CD4-positive, alpha-beta T cell (primary cell): ENCODE measurements at places on chromosomes 12 and 14. TPM values are rescaled to one million over a fixed set of nuclear protein-coding genes. Genes with fewer than 3 reads are reported as not detected.

- H3K27ac ChIP-seq, result no peak overlapping the region
- H3K4me1 ChIP-seq, result no peaks in the 10 kb centered on the region
- no peaks in the 10 kb centered on the region for H3K27me3 ChIP-seq
- no peaks in the 10 kb centered on the region for H3K36me3 ChIP-seq
Measured at GRCh38 chr12:103771466-103771865, 69.6 kb downstream of the NT5DC3 start.

The FGF23 gene
- total RNA-seq, result not detected

- no peak overlapping the region for H3K4me3 ChIP-seq
- DNase-seq, result no peak
- H3K4me1 ChIP-seq, result no peaks in the 10 kb centered on the region
- no peaks in the 10 kb centered on the region for H3K36me3 ChIP-seq
- no peaks in the 10 kb centered on the region for H3K27me3 ChIP-seq
Measured at GRCh38 chr12:50326590-50327284, 43.4 kb upstream of the LIMA1 start.

The STX2 gene
- total RNA-seq, result 14.1 TPM

The FAM181A gene
- total RNA-seq, result not detected

DNA sequence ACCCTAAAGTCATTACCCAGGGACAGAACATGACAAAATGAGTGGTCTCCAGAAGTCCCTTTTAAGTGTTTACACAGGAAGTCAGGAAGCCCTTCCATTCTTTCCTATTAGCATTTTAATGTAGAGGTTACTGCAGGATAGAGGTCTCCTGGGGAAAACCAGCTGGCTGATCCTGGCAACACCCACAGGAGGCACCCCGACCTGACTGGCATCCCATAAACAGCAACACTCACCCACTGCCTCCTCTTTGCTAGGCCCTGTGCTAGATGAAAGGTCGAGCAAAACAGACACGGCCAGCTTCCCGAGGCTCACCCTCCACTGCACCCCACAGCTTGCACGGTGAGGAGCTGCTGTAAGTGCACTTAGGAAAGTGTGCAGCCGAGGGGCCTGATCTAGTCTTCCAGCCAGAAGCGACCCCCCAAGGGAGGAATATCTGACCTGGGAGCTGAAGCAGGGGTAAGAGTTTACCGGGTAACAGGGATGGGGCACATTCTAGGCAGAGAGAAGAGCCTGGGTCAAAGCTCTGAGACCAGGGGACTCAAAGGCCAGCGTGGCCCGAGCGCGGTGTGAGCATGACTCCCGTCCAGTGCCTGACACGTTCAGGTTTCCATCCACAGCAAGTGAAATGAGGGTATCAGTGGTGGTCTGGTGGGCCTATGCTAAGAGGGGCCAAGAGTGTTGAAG is 9.0 kb downstream of the DAZAP2 start:
- H3K4me3 ChIP-seq, result no peak overlapping the region
- H3K27ac ChIP-seq, result peak overlapping the region; percentile 9
- H3K27me3 ChIP-seq, result no peaks in the 10 kb centered on the region
